ENCODE measurements at places on chromosomes 7 and 10. TPM values are rescaled to one million over a fixed set of nuclear protein-coding genes. Genes with fewer than 3 reads are reported as not detected.

DNA sequence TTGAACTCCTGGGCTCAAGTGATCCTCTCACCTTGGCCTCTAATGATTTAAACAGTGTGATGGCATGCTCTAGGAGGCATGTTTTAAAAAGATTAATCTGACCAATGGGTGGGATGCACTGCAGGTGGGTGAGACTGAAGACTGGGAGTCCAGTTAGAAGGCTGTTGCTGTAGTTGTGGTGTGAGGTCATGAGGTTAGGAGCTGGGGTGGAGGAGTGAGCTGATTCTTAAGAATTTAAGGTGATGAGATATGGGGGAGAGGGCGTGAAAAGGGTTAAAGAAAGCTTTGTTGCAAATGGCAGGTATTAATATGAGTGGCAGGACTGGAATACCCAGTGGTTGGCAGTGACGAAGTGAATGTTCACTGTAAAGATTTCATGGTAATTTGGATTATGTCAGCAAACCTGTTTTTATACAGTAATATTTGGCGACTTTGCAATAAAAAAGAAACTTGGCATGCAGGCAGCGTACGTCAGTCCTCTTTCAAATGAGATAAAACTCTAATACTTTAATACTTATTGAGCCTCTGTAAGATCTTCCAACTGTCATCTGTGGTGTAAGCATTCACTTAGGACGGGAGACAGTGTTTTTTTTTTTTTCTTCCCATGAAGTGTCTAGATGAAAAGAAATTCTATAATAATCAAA is 72.8 kb upstream of the MTPN start:
- no peak for DNase-seq

DNA sequence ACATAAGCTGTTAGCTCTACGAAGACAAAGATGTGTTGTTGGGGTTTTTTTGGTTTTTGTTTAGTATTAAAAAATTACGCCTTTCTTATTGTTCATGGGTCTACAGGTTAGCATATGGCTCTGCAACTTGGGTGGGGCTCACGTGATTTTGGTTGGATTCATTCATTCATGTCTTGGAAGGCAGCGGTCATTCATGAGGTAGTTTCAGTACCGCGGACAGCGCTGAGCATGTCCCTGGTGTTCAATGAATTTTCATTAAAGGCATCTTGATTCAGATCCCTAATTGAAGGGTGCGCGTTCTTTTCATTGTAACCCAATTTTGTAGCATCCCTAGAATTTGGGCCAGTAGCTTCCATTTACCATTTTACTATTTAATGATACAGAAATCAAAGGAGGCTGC is 42.9 kb upstream of the TCERG1L start:
- no peak for DNase-seq

- no peak for DNase-seq
Measured at GRCh38 chr10:124995605-124996004, 53.7 kb downstream of the ZRANB1 start.

- no peak for DNase-seq
Measured at GRCh38 chr10:43202657-43203447, 64.0 kb downstream of the RASGEF1A start.

DNA sequence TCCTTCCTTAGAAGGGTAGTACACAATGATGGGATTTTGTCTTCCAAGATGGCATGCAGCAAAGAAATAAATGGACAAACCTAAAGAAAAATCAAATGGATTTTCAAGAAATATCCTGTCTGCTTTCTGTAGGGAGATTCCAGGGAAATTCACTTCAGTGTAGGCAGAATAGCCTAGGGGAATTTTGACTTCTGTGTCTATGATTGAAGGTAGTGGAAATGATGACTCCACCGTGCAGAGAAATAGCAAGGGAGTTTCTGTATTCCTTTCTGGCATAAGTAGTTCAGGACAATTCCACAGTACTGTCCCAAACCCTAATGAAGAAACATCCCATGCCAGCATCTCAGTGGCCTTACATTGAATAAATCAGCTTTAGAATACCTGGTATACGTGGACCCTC is 9.5 kb downstream of the ATOH7 start:
- DNase-seq: no peak

DNA sequence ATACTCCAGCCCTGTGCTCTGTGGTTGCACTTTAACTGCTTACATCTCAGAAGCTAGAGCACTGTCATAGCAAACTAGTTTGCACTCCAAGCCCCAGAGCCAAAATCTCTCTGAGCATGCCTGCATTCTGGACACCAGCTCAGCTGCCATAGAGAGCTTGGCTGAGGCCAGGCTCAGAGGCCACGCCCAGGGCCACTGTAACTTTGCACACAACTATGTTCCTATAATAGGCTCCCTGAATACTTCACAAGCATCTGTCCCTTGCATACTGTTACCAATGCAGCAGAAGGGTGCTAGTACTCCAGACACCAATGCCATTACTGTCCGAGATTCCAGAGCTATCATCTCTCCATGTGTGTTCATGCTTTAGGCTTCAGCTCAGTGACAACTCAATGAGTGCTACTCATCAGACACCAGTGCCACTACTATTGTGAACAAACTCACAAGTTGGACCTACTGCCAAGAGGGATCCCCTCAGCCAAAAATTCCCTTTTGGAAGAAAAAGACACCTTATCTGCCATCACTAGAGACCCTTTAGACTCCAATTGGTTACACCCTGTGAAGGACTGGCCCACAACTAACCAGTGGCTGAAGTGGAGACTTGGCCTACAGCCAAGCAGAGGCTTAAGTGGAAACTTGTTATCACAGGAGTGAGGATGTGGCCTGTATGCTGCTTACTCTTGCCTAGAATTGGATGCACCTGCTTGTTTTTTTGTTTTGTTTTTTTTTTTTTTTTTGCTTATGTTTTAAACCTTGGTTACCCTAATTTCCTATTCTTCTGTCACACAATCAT is 211.6 kb upstream of the MAGI2 start:
- peak; percentile 78 for DNase-seq

- DNase-seq: peak; percentile 80
Measured at GRCh38 chr10:31707093-31708039, 221.3 kb downstream of the ARHGAP12 start.

GRCh38 chr7:110569486-110570205 is 521.3 kb upstream of the LRRN3 start:
- no peak for DNase-seq

GRCh38 chr7:47817917-47818316 is 130.3 kb downstream of the PKD1L1 start:
- DNase-seq: no peak

DNA sequence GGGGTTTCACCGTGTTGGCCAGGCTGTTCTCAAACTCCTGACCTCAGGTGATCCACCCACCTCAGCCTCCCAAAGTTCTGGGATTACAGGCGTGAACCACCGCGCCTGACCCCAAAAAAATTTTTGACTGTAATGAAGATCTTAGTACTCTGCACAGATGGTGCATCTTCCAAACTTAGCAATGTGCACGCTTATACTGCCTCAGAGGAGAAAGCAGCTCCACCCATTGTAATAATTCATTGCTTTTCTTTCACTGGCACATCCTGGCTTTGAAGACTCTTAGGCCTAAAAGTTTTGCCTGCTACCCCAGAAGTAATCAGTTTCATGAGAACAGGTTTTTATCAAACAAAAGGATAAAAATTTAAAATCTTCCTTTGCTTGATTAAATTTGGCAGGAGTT is 52.1 kb upstream of the OIT3 start:
- DNase-seq: no peak

GRCh38 chr10:104642658-104643302 is 1.7 kb downstream of the SORCS3 start:
- no peak for DNase-seq

- peak; percentile 40 for DNase-seq
Measured at GRCh38 chr7:44325811-44326241, 432 bp upstream of the CAMK2B start.

DNA sequence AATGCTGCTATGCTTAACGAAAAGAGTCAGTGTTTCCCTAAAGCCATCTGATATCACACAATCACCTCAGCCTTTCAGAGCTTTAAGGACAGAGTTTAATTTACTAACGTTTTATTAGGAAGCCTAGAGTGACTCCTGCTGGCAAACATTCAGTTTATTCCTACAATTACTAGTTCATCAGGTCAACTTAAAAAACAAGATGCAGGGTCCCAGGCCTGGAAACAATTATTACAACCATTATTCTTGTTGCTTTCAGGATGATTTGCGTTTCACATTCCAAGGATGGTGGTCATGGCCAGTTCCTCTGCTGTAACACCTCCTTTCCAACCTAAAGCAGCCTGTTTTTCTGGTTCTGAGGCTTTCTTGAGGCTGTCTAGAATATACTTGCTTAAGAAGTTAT is 1.5 kb upstream of the FAM53B start:
- DNase-seq: peak; percentile 70

DNA sequence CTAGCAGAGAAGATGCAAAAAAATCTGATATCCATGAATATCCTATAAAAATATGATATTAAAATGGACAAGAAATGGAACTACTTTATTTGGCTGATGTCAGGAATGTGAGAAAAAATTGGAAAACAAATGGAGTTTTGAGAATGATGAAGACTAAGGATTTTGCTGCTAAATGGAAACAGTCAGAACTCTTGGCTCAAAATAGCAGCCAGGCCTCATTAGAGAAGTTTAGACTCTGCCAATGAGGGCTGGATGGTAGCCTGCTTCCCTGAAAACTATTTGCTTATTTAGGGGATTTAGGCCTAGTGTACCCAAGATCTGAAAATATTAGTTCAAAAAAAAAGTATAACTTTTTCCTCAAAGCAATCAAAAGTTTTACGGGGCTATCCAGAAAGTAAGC is 458.5 kb downstream of the TFEC start:
- DNase-seq: no peak

DNA sequence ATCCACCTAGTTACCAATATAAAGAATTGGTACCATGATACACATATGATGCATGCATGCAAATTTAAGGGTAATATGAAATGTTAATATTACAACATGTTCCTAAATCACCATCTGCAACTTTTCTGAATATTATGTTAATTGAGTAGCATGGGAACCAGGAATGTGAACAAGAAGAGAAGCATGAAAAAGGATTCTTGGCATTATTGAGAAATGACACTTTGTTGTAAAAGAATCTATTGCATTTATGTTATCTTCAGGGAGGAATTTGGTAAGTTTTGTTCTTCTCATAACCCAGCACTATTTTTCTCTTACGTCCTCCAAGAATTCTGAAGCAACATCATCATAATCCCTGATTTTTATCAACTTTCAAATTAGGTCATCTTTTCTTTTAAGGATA is 159.9 kb upstream of the SLC25A13 start:
- no peak for DNase-seq

DNA sequence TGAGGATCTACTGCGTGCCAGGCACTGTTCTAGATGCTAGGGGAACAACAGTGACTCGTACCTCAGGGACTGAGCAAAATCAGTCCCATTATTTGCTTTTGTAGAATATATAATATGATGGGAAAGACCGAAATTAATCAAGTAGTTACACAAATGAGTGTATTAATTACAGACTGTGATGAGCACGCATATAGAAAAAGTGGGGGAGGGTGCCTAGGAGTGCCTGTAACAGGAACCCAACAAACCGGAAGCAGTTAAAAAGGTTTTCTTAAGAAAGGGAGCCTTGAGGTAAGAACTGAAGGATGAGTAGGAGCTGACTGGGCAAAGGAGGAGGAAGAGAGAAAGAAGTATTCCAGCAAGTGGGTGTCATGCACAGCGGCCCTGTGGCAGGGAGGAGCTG is 28.2 kb upstream of the IL6 start:
- no peak for DNase-seq

DNA sequence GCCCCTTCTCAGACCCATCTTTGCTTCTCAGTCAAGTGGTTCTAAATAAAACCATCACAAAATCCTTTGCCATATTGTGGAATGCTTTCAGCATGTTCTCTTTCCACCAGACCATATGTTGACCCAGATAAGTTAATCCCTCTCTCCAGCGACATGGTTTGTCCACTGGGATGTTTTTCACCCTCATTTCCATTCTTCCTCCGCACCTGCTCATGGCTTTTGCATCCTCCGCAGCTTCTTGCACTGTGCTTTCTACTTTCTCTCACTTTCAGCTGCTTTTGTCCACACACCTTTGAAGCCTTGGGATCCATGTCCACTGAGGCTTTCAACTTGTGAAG is 52.3 kb upstream of the WAC start:
- no peak for DNase-seq

DNA sequence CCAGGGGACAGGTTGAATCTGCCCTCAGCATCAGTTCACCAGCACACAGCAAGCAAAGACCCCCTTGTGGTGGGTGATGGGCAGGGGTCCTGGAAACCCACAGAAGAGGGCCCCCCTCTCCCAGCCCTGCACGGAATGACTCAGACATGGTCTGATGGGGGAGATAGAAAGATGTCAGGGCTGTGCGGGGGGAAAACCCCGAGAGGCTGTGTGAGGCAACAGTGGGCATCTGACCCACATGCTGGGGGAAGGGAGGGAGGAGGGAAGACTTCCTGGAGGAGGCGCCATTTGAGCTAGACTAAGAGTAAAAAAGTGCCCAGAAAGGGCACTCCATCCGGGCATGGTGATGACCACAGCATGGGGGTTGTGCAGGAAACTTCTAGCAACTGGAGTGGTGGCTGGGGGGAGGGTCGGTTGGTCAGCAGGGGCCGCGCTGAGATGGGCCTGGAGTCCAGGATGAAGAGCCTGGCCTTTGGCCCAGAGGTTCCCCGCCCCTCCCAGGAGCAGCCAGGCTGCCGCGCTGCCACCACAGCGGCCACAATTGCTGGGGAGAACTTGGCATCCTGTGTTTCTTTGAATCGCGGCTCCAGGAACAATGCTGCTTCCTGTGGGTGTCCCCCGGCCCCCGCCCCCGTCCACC is 2.5 kb downstream of the LFNG start:
- DNase-seq: peak; percentile 71

GRCh38 chr10:7792541-7792940 is 4.6 kb downstream of the ATP5F1C start:
- DNase-seq: no peak

VAX1 gene
- total RNA-seq: not detected

SPDYE9 gene
- total RNA-seq: 0.26 TPM

GNGT1 gene
- total RNA-seq: not detected

SEC23IP gene
- total RNA-seq: 21.4 TPM

CNTNAP2 gene
- total RNA-seq: not detected

PAX2 gene
- not detected for total RNA-seq
